HT1080 (cell line): ENCODE measurements at places on chromosomes 6 and 20. TPM values are rescaled to one million over a fixed set of nuclear protein-coding genes. Genes with fewer than 3 reads are reported as not detected.

The DCDC2 gene
- 0.27 TPM in 1 of 2 replicates, not detected in the other for total RNA-seq

The BTN1A1 gene
- 0.23 TPM in 1 of 2 replicates, not detected in the other for total RNA-seq

GRCh38 chr6:104396077-104396476, 463.6 kb downstream of the HACE1 start:
- DNase-seq, result no peak

- DNase-seq, result no peak
These were observed 110.1 kb downstream of the PLG start for GRCh38 chr6:160812097-160812496.

GRCh38 chr6:97306544-97307320, 23.7 kb upstream of the MMS22L start:
- no peak for DNase-seq

DNA sequence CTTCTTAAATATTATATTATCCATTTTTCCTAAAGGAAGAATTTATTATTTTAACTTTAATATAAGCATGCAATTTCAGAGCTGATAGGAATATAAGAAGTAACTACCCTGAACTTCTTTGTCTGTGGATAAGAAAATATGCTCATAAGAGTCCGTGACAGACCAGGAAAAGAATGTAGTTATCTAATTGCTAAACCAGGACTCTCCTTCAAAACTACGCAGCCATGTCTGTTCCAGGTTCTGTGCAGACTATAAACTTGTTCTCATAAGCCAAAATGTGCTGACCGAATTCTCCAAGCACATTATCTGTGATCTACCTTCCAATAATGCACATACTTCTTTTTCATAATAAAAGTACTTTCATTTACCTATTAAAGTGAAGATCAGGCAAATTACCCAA, 116.5 kb downstream of the TRDN start:
- no peak for DNase-seq

- DNase-seq, result no peak
These were observed 2.1 kb downstream of the CTSZ start for GRCh38 chr20:59004763-59005522.

GRCh38 chr6:26268659-26269402, 96.2 kb upstream of the BTN3A2 start:
- peak; percentile 47 for DNase-seq

GRCh38 chr20:3165473-3166337, 6.0 kb upstream of the FASTKD5 start:
- peak; percentile 48 for DNase-seq

GRCh38 chr20:56826705-56827665, 197.9 kb downstream of the TFAP2C start:
- no peak for DNase-seq

DNA sequence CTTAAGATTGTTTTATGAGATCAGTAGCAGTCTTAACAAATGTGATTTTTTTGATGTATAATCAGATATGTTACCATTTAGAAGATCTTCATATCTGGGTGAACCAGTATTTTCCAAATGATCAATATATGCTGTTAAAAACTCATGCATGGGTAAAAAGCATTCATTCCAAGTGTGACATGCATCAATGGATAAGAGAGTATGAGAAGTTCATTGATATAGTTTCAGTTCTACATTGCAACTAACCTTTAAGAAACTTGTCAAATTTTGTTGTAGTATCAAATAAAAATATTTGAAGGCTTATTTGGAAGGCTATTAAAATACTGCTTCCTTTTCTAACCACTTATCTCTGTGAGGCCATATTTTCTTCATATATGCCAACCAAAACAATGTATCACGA, 117.7 kb downstream of the FIG4 start:
- no peak for DNase-seq
